ENCODE measurements at places on chromosomes 16 and 17. TPM values are rescaled to one million over a fixed set of nuclear protein-coding genes. Genes with fewer than 3 reads are reported as not detected.
A peak's percentile ranks its signal among the peaks of the same experiment; 100 is the strongest.

Gene CDRT15
- total RNA-seq: not detected

- DNase-seq: no peak
- H3K4me1 ChIP-seq: no peaks in the 10 kb centered on the region
- no peaks in the 10 kb centered on the region for H3K36me3 ChIP-seq
- H3K27ac ChIP-seq: no peak overlapping the region
- H3K4me3 ChIP-seq: no peak overlapping the region
- H3K27me3 ChIP-seq: no peaks in the 10 kb centered on the region
Observed at GRCh38 chr17:31425282-31426040, 34.0 kb downstream of the RAB11FIP4 start.

- peaks cover 26% of the 10 kb centered on the region for H3K36me3 ChIP-seq
- no peak for DNase-seq
- no peaks in the 10 kb centered on the region for H3K4me1 ChIP-seq
- no peak overlapping the region for H3K4me3 ChIP-seq
- no peaks in the 10 kb centered on the region for H3K27me3 ChIP-seq
- no peak overlapping the region for H3K27ac ChIP-seq
Observed at GRCh38 chr17:42002792-42003301, 14.4 kb downstream of the DNAJC7 start.

DNA sequence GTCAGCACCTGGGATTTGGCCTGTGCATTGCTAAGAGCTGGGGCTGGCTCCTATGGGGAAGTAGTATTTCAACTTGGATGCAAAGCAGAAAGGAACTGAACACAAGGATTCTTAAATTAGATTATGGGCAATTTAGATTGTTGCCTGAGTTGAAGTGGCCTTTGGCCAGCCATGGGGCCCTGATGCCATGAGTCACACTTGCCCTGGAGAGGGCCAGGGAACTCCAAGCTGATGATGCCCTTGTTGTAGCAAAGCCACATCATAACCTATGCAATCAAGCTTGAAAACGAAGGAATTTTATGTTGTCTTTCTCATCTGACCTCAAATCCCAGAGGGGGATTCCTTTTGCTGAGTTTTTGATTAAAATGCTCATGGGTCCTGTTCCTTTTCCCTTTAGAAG is 3.9 kb upstream of the SPATA32 start:
- H3K4me3 ChIP-seq: no peak overlapping the region
- H3K4me1 ChIP-seq: peaks cover 20% of the 10 kb centered on the region
- no peak for DNase-seq
- H3K27ac ChIP-seq: no peak overlapping the region

Gene TNRC6A
- total RNA-seq: 44.0 TPM

Gene ZG16
- not detected for total RNA-seq

Gene ATP1B2
- 0.40 TPM for total RNA-seq

DNA sequence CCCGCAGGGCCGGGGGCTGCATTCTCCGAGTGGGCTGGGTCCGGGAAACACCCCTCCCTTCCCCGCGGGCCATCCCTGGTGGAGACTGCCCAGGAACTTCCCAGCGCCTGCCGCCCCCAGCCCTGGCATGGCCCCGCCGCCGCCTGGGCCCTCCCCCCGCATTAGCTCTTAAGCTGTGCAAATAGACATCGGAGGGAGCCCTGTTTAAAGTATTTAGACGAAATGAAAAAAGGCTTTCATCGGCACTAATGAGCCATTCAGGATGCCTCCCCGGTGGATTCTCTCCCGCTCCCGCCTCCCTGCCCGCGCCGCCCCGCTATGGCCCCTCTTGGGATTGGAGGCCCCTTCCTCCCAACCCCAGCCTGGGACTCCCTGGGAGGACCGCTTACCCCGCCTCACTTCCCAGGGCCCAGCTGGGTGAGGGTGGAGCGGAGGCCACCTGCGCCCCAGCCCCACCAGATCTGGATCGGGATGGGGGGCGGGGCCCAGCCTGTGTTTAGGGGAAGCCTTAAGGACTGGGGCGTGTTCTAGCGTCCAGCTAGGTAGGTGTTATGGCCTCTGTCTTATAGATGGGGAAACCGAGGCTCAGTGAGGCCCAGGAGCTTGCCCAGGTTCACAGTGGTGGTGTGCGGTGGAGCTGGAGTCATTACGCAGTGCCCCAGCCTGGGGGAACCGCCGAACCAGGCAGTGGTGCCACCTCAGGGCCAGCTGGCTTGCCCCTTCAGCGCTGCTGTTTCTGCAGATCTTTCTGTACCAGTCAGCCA is 19.7 kb downstream of the SEZ6 start:
- peaks cover 24% of the 10 kb centered on the region for H3K4me1 ChIP-seq
- H3K4me3 ChIP-seq: no peak overlapping the region
- no peak overlapping the region for H3K27ac ChIP-seq
- H3K36me3 ChIP-seq: no peaks in the 10 kb centered on the region
- no peaks in the 10 kb centered on the region for H3K27me3 ChIP-seq

GRCh38 chr17:18004884-18005305 is 32.2 kb downstream of the DRC3 start:
- no peak overlapping the region for H3K27ac ChIP-seq
- no peaks in the 10 kb centered on the region for H3K4me1 ChIP-seq
- H3K4me3 ChIP-seq: no peak overlapping the region
- DNase-seq: no peak

Gene FBXO39
- total RNA-seq: not detected

DNA sequence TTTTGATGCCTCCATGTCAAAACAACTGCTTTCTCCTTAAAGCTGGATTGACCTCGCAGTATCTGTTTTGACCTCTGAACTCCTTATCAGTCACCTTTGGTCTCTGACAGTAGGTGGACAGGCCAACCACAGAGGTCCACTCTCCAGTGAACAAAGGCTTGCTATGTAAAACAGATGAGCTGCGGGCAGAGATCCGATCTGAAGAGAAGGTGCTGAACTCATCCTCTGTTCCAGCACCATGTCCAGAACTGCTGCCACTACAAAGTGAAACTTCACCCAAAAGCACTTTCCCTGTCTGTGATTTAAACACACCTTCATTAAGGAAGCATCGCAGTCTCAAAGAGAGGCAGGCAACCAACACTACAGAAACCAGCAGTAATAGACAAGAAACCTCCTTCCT is 117.3 kb upstream of the CORO6 start:
- H3K4me1 ChIP-seq: peaks cover 19% of the 10 kb centered on the region
- no peak overlapping the region for H3K27ac ChIP-seq
- H3K27me3 ChIP-seq: no peaks in the 10 kb centered on the region
- no peaks in the 10 kb centered on the region for H3K36me3 ChIP-seq

DNA sequence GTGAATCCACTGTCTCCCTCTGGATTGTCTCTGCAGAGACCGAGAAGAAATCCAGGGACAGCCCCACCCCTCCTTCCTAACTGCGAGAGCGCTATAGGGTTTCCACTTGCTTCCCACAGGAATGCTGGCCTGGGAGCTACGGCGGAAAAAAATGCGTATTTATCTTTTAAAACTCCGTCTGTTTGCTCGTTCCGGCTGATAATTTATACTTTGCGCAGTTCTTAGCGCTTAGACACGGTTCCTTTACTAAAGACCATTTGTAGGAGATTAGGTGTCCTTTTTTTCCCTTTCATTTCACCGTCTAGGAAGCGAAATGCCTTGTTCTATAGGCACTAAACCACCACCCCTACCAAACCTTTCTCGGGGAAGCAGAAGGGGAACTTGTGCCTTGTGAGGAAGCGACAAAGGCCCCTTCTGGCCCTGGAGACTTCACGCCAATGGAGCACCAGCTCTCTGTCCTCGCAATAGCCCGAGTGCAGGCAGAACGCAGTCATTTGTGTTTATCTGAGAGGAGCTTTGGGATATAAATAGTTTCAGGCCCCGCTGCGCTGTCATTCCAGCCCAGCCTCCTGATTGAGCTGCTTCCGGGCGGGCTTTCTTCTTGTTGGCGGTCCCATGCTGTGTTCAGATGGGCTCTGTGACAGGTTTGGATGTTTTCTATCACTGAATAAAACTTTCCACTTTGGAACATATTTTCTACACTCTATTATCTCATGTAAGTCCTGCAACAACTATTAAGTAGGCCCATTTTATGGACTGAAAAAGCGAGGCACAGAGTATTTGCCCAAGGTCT is 791 bp upstream of the SUPT4H1 start:
- peaks cover 22% of the 10 kb centered on the region for H3K36me3 ChIP-seq
- H3K4me1 ChIP-seq: peaks cover 33% of the 10 kb centered on the region
- H3K27ac ChIP-seq: peak overlapping the region; percentile 93

GRCh38 chr16:89841275-89841674 is 13.0 kb downstream of the SPIRE2 start:
- no peak overlapping the region for H3K4me3 ChIP-seq
- peak; percentile 68 for DNase-seq
- H3K4me1 ChIP-seq: peaks cover 39% of the 10 kb centered on the region
- no peaks in the 10 kb centered on the region for H3K36me3 ChIP-seq
- H3K27me3 ChIP-seq: no peaks in the 10 kb centered on the region

DNA sequence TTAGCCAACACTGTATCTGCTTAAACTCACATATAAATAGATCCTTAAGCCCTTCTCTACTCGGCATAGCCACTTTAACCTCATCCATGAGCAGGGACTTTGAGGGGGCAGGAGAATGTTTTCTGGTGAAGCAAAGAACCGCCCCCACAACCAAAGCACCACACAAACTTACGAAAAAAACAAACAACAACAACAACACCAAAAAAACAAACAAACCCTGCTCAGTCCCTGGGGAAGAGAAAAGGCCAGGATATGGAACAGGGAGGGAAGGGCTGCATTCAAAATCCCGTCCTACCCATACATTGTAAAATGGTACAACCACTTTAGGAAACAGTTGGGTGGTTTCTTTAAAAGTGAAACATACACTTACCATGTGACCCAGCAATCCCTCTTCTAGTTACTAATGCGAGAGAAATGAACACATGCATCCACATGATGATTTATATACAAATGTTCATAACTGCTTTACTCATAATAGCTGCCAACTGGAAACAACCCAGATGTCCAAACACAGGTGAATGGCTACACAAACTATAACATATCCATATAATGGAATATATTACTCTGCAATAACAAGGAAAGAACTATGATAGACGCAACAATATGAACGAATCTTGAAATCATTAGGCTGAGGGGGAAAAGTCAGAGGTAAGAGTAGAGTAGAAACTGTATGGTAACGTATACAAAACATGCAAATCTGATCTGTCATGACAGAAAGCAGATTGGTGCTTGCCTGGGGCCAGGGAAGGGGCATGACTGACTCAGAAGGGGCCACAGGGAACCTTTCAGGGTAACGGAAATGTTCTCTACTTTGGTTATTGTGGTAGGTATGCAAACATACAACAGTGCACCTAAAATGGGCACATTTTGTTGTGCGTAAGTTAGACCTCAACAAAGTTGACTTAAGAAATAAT is 37.7 kb upstream of the TOB1 start:
- peak; percentile 71 for DNase-seq
- no peaks in the 10 kb centered on the region for H3K27me3 ChIP-seq
- H3K4me1 ChIP-seq: peaks cover 44% of the 10 kb centered on the region
- no peak overlapping the region for H3K4me3 ChIP-seq
- H3K36me3 ChIP-seq: no peaks in the 10 kb centered on the region
- peak overlapping the region; percentile 55 for H3K27ac ChIP-seq

Gene FCSK
- 15.1 TPM for total RNA-seq

DNA sequence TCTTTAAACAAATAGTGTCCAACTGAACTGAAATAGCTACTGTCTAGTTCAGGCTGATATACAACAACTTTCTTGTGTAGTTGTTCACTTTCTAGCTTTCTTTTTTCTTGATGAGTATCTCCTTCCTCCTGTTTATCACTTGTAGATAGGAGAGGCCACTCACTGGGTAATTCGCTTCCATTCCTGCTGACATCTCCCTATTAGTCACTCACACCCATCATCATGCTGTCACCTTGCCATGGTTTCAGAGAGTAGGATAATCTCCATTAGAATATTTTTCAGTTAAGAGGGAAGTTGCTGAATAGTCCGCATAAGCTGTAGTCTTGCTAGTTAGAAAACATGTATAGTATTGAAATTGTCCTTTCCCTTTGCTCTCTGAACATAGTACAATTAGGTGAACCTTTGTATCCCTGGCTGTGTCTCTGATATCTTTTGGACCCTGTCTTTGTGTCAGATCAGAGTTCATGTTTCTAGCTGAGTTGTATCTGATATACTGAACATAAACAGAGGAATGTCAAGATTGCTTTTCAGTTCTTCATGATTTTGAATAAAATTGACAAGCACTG is 64.4 kb upstream of the RASL10B start:
- peaks cover 24% of the 10 kb centered on the region for H3K36me3 ChIP-seq
- no peaks in the 10 kb centered on the region for H3K4me1 ChIP-seq
- H3K4me3 ChIP-seq: no peak overlapping the region
- no peak for DNase-seq
- H3K27me3 ChIP-seq: no peaks in the 10 kb centered on the region
- no peak overlapping the region for H3K27ac ChIP-seq

DNA sequence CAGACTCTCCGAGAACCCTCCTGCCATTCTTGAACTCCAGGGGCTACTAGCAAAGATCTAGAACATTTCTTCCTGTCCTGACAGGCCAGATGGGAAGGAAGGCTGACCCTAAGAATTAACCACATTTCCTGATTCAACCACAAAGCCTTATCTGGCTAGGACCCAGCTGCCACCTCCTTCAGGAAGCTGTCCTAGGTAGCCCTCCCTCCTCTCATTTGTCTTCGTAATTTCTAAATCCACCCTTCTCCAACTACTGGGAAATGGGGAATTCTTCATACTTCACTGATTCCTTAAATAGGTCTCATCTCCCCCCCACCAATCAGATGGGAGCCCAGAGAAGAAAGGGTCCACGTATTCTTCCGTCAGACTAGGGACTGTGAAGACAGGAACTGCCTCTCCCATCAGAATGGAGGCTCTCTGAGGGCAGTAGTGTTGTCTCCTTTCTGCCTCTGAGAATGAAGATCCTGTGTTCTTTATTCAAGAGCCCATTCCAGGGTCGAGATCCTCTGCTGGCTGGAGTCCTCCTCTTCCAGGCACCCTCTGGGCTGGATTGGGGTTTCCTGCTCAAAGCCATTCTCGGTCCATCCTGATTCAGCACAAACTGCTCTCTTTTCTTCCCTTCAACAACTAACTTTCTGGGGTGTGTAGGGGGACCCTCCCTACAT is 2.1 kb downstream of the SAMD14 start:
- peaks cover 16% of the 10 kb centered on the region for H3K4me1 ChIP-seq
- no peak overlapping the region for H3K27ac ChIP-seq
- DNase-seq: no peak
- H3K4me3 ChIP-seq: no peak overlapping the region
- H3K36me3 ChIP-seq: no peaks in the 10 kb centered on the region

GRCh38 chr16:87295259-87295658 is 21.9 kb downstream of the C16orf95 start:
- no peaks in the 10 kb centered on the region for H3K36me3 ChIP-seq
- H3K27ac ChIP-seq: no peak overlapping the region
- H3K4me3 ChIP-seq: no peak overlapping the region
- H3K4me1 ChIP-seq: no peaks in the 10 kb centered on the region
- no peak for DNase-seq

- H3K27me3 ChIP-seq: no peaks in the 10 kb centered on the region
- H3K4me1 ChIP-seq: no peaks in the 10 kb centered on the region
- no peaks in the 10 kb centered on the region for H3K36me3 ChIP-seq
- no peak overlapping the region for H3K27ac ChIP-seq
- DNase-seq: no peak
Observed at GRCh38 chr16:20310421-20311395, 16.6 kb downstream of the GP2 start.

- H3K27ac ChIP-seq: no peak overlapping the region
- H3K36me3 ChIP-seq: peaks cover 21% of the 10 kb centered on the region
- H3K4me1 ChIP-seq: peaks cover 12% of the 10 kb centered on the region
- H3K4me3 ChIP-seq: no peak overlapping the region
- H3K27me3 ChIP-seq: no peaks in the 10 kb centered on the region
Observed at GRCh38 chr16:8818504-8819270, 21.0 kb downstream of the PMM2 start.

Gene SLC13A2
- not detected for total RNA-seq

Gene MAP2K3
- total RNA-seq: 150 TPM

All from CD8-positive, alpha-beta memory T cell (primary cell).